Subcutaneous preadipocyte (primary cell): ENCODE measurements at places on chromosomes 1 and 21. TPM values are rescaled to one million over a fixed set of nuclear protein-coding genes. Genes with fewer than 3 reads are reported as not detected.

OR6K3 gene
- not detected in 2 replicates for total RNA-seq

XCL1 gene
- not detected in 2 replicates for total RNA-seq

RHBDL2 gene
- 0.37 and 0.39 TPM in 2 replicates for total RNA-seq

UTS2 gene
- total RNA-seq: under 0.01 TPM in 1 of 2 replicates, not detected in the other

SPRR1A gene
- total RNA-seq: not detected in 2 replicates

CDC7 gene
- total RNA-seq: 9.9 and 13.7 TPM in 2 replicates

DIRAS3 gene
- total RNA-seq: 0.78 and 1.8 TPM in 2 replicates

SLAMF6 gene
- total RNA-seq: not detected in 2 replicates

CHI3L2 gene
- 6.2 TPM in 1 of 2 replicates, not detected in the other for total RNA-seq

CACNA1E gene
- not detected in 2 replicates for total RNA-seq

MOB3C gene
- 4.8 and 5.3 TPM in 2 replicates for total RNA-seq

OR2T29 gene
- total RNA-seq: not detected in 2 replicates

DCST1 gene
- not detected in 2 replicates for total RNA-seq

C1QB gene
- total RNA-seq: not detected in 2 replicates

GJA8 gene
- not detected in 2 replicates for total RNA-seq

NECTIN4 gene
- total RNA-seq: 0.20 TPM in 1 of 2 replicates, not detected in the other

KIF26B gene
- total RNA-seq: under 0.01 TPM in 2 replicates

TRMT1L gene
- 16.9 and 18.2 TPM in 2 replicates for total RNA-seq

BTBD8 gene
- 2.9 and 3.5 TPM in 2 replicates for total RNA-seq

MR1 gene
- total RNA-seq: 8.6 and 15.8 TPM in 2 replicates

CELA3A gene
- not detected in 2 replicates for total RNA-seq

AADACL4 gene
- total RNA-seq: not detected in 2 replicates

FLAD1 gene
- 21.3 and 26.4 TPM in 2 replicates for total RNA-seq

CR1L gene
- not detected in 2 replicates for total RNA-seq

NHLH1 gene
- 0.20 TPM in 1 of 2 replicates, not detected in the other for total RNA-seq

ANKRD45 gene
- not detected in 2 replicates for total RNA-seq

GCSAML gene
- total RNA-seq: not detected in 2 replicates

FOXO6 gene
- total RNA-seq: under 0.01 TPM in 1 of 2 replicates, not detected in the other

CLK2 gene
- 20.6 and 34.2 TPM in 2 replicates for total RNA-seq

COL9A2 gene
- 0.59 and 0.73 TPM in 2 replicates for total RNA-seq

TMEM59 gene
- 116 and 150 TPM in 2 replicates for total RNA-seq
